T-cell (primary cell): ENCODE measurements at places on chromosomes 3 and 15.

GRCh38 chr3:71614869-71615268, 31.3 kb upstream of the FOXP1 start:
- DNase-seq = no peak

DNA sequence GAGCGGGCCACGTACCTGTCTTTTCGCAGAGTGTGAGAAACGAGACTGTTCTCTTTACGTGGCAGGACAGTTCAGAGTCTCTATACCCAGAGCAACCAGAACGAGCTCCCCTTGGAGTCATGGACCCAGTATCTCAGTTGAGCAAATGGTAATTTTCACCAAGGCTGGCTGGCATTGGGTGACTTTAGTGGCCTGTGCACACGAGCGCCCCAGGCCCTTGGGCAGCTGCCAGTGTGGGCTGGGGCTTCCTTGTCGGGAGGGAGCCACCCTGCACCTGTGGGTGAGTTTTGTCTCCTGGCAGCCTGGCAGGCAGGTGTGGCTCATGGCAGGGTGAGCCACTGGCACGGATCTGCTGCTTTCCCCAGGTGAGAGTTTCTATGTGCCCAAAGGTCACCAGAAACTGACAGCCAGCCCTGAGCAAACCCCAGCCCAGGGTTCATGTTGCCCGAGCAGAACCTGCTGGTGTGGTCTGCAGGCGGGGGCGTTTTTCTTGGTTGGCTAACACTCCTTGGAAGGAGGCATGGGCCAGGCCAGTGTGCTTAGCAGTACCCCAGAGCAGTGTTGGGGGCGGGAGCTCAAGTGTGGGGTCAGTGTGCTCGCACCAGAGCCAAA, 135.0 kb downstream of the TJP1 start:
- DNase-seq = no peak

GRCh38 chr3:187679638-187680396, 9.6 kb upstream of the SST start:
- peak; percentile 19 for DNase-seq

DNA sequence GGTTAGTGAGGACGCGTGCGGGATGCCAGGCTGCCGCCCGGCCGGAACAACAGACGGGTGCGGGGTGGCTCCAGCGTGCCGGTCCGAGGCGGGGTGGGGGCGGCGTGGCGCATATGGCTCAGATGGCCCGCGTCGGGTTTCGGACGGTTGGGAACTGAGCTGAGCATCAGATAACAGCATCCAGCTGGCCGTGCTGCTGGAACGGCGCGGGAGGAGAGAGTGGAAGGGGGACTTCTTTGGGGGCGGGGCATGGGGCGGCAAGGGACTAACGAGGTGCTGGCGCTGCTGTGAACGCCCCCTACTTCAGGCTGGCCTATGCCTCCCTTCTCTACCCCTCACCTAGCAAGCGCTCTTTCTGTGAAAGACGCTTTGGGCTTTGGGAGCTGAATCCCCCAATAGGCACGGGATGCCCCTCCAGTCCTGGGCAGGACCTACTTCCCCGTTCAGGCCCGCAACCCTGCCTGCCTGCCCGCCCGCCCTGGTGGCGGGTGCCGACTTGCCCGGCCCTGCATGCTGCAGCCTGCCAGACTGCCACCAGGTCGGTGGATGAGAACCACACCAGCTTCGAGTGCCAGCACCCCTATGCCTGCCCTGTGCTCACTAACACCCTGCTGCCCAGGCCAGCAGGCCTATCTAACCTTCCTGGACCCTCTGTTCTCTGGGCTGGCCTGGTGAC, 542 bp downstream of the INKA1 start:
- DNase-seq = no peak

GRCh38 chr3:52090933-52091468, 34.6 kb upstream of the DUSP7 start:
- DNase-seq = no peak
